SJSA1 (cell line): ENCODE measurements at places on chromosomes 4 and X. TPM values are rescaled to one million over a fixed set of nuclear protein-coding genes. Genes with fewer than 3 reads are reported as not detected.

GRCh38 chrX:40845331-40845911 is 110.1 kb upstream of the MED14 start:
- peak; percentile 71 for DNase-seq
- H3K4me3 ChIP-seq: no peak overlapping the region
- peaks cover 22% of the 10 kb centered on the region for H3K4me1 ChIP-seq
- no peaks in the 10 kb centered on the region for H3K27me3 ChIP-seq
- H3K36me3 ChIP-seq: no peaks in the 10 kb centered on the region

DNA sequence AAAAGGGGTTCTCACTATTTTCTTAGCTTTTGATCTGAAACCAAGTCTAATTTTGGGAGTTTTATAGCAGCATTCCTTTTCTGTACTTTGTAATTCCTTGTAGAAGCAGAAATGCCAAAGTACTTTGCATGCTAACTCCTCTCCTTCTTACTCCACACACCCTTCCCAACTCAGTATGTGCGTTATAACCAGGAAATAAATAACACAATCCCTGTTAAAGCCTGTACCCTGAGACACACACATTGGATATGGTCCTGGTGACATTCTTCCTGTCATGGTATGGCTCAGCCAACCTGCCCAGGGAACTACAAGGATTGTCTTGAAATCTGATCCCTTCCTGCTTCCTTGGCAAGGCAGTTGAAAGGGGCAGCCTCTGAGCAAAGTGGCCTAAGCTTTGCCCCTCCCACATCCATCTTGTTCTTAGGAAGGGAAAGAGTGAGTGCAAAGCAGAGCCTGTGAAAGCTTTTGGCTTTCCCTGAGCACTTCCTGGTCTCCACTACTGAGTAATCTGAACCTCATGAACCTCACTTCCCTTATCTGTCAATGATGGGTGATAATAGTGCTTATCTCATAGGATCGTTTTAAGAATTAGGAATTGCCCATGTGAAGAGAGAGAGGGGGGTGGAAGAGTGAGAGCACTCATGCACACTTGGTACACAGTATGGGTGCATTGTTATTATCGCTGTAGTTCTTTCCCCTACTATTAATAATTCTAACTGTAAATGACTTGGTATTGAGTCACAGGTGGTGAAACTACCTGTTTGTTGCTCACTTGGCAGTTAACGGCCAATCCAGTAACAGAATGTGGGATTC is 109.3 kb downstream of the AFF2 start:
- no peaks in the 10 kb centered on the region for H3K4me1 ChIP-seq
- DNase-seq: no peak
- H3K27me3 ChIP-seq: no peaks in the 10 kb centered on the region
- H3K4me3 ChIP-seq: no peak overlapping the region
- H3K36me3 ChIP-seq: no peaks in the 10 kb centered on the region

DNA sequence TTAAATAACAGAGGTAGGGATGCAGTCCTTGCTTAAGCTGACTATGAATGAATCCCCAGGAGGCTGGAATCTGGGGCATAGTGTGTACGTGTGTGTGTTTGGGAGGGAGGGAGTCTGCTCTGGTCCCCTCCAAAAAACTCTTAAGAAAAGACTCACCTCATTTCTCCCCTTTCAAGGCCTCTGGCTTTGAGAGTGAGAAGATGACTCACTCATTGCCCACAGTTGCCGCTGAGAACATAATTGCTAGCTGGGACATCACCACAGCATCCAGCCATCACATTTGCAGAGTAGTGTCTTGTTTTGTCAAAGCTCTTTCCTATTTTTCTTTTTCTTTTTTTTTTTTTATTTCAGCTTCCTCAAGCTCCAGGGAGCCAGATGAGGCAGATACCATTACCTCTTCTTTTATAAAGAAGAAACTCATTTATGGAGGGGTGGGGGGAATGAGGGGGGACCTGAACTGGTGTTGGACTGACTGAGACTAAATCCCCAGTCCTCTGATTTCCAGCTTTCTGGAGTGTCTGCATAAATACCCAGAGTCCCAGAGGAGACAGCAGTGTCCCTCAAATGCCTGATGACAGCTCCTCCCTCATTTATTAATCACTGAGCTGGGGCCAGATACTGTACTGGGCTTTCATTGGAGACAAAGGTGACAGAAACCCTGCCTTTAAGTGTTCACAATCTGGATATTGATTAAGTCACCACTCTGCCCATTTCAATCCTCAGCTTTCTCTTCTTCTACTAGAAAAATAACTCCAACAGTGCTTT is 61.9 kb upstream of the LAS1L start:
- no peaks in the 10 kb centered on the region for H3K36me3 ChIP-seq

GRCh38 chrX:45731448-45731847 is 530.8 kb upstream of the DIPK2B start:
- H3K27ac ChIP-seq: no peak overlapping the region
- no peaks in the 10 kb centered on the region for H3K36me3 ChIP-seq
- H3K27me3 ChIP-seq: no peaks in the 10 kb centered on the region
- DNase-seq: no peak
- H3K4me1 ChIP-seq: no peaks in the 10 kb centered on the region
- no peak overlapping the region for H3K4me3 ChIP-seq

- no peak overlapping the region for H3K27ac ChIP-seq
- H3K4me3 ChIP-seq: no peak overlapping the region
- H3K4me1 ChIP-seq: no peaks in the 10 kb centered on the region
- no peaks in the 10 kb centered on the region for H3K36me3 ChIP-seq
Observed at GRCh38 chr4:42150653-42151567, 1.5 kb downstream of the BEND4 start.

DNA sequence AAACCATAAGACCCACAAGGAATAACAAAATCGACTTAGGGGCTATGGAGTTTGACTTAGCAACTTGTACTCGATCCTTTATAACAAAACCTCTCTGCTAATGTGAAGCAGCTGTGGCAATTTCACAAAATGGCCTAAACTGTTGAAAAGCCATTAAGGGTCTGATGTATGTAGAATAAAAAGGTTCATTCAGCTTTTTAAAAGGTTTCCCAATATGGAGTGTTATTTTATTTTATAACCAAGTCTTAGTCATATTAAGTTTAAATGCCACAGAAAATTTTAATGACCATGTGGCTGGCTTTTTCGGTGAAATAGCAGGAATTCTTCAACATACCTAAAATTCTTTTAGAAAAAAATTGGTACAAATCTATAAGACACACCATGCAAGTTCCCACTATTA is 291.8 kb upstream of the HAND2 start:
- no peaks in the 10 kb centered on the region for H3K4me1 ChIP-seq
- H3K27ac ChIP-seq: no peak overlapping the region
- H3K36me3 ChIP-seq: no peaks in the 10 kb centered on the region
- DNase-seq: no peak
- H3K4me3 ChIP-seq: no peak overlapping the region

GRCh38 chr4:144463896-144464295 is 182.1 kb upstream of the HHIP start:
- H3K4me1 ChIP-seq: no peaks in the 10 kb centered on the region
- H3K36me3 ChIP-seq: no peaks in the 10 kb centered on the region
- H3K27ac ChIP-seq: no peak overlapping the region
- no peak for DNase-seq

DNA sequence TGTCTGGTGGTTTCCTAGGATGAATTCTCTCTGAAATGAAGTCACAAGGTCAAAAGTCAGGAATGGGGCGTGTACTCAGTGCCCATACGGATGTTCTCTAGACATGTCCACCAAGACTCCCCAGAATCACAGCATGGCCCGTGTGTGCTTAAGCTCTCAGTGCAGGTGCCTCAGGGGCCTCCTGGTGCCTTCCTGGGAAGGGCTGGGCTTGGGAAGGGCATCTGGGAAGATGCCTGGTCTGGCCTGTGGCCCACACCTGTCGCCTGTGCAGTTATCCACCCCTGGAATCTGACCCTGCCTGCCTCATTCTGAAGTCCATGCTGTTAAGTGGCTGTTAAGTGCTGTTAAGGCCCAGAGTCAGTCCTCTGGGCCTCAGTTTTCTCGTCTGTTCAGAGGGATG is 31.2 kb downstream of the SORCS2 start:
- no peaks in the 10 kb centered on the region for H3K36me3 ChIP-seq
- no peak for DNase-seq
- H3K4me1 ChIP-seq: no peaks in the 10 kb centered on the region
- no peak overlapping the region for H3K4me3 ChIP-seq
- no peaks in the 10 kb centered on the region for H3K27me3 ChIP-seq

- H3K36me3 ChIP-seq: no peaks in the 10 kb centered on the region
- H3K4me3 ChIP-seq: no peak overlapping the region
- no peak for DNase-seq
- H3K27me3 ChIP-seq: no peaks in the 10 kb centered on the region
- H3K27ac ChIP-seq: no peak overlapping the region
Observed at GRCh38 chr4:80192937-80193336, 4.4 kb upstream of the PRDM8 start.

DNA sequence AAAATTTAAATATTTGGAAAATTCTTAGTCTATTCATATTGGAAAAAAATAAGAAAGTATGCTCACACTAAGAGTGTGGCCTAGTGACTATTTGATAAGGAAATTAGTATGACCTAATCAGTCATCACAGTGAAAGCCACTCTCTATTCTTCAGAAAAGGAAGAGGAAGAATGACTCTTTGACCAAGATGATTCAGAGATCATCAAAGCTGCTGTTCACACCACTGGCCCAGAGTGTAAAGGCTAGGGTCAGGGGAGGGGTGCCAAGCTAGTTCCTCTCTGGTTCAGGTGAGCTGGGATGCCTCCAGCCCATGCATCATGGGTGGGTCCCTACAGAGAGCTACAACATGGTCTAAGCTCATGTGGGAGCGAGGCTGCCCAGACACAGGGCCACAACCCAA is 396.9 kb upstream of the NDST3 start:
- DNase-seq: no peak
- no peak overlapping the region for H3K27ac ChIP-seq
- no peaks in the 10 kb centered on the region for H3K4me1 ChIP-seq
- H3K4me3 ChIP-seq: no peak overlapping the region
- no peaks in the 10 kb centered on the region for H3K27me3 ChIP-seq

GLOD5 gene
- total RNA-seq: not detected in 2 replicates

SPACA5B gene
- total RNA-seq: not detected in 2 replicates

EDA2R gene
- total RNA-seq: 2.1 and 6.6 TPM in 2 replicates

GPR34 gene
- not detected in 2 replicates for total RNA-seq

NCAPG gene
- 53.9 and 54.1 TPM in 2 replicates for total RNA-seq

RHOH gene
- not detected in 2 replicates for total RNA-seq
